ENCODE measurements at places on chromosomes 16 and 17. TPM values are rescaled to one million over a fixed set of nuclear protein-coding genes. Genes with fewer than 3 reads are reported as not detected.

The ABAT gene
- total RNA-seq = 5.8 TPM

The DHX58 gene
- total RNA-seq = 6.8 TPM

The KRTAP2-3 gene
- 0.65 TPM for total RNA-seq

The MAP1LC3B gene
- total RNA-seq = 48.1 TPM

The C17orf100 gene
- total RNA-seq = 0.59 TPM

The HS3ST4 gene
- total RNA-seq = not detected

The OTOP2 gene
- total RNA-seq = not detected

The NLRC3 gene
- under 0.01 TPM for total RNA-seq

The PYY gene
- not detected for total RNA-seq

The GCGR gene
- total RNA-seq = not detected

The ZFP3 gene
- 1.2 TPM for total RNA-seq
